ENCODE measurements at places on chromosomes 4 and X.

- DNase-seq, result no peak
Measured at GRCh38 chrX:54007682-54008081, 36.6 kb downstream of the PHF8 start.

GRCh38 chr4:25666031-25666630, 10.5 kb downstream of the SLC34A2 start:
- DNase-seq, result no peak

- DNase-seq, result no peak
Measured at GRCh38 chrX:131827935-131828334, 195.2 kb upstream of the STK26 start.

- DNase-seq, result peak; percentile 34
Measured at GRCh38 chr4:25913056-25913850, 767 bp upstream of the SMIM20 start.

DNA sequence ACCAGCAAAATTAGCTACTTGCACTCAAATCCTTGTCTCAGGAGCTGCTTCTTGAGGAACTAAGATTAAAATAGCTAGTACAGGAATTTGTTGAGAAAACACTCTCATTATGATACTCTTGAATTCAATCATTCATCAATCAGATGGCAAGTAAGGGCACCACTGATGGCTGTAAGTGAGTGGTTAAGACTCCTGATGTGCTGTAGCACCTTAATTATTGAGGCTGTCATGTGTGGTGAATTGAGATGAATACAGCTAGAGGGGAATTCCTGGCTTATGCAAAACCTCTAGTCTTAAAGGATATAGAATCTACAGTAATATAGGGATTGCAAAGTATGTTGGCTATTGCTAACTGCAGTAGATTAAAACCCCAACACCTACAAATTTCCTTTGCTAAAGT, 509.1 kb downstream of the IQCM start:
- DNase-seq, result no peak

- DNase-seq, result no peak
Measured at GRCh38 chr4:20042769-20043168, 208.9 kb upstream of the SLIT2 start.

GRCh38 chrX:33855251-33855650, 276.9 kb downstream of the FAM47A start:
- DNase-seq, result no peak

GRCh38 chrX:96987228-96987627, 103.5 kb downstream of the RPA4 start:
- no peak for DNase-seq

- no peak for DNase-seq
Measured at GRCh38 chr4:83082777-83083176, 31.8 kb downstream of the PLAC8 start.

GRCh38 chr4:154485127-154485773, 6.3 kb downstream of the DCHS2 start:
- DNase-seq, result no peak

DNA sequence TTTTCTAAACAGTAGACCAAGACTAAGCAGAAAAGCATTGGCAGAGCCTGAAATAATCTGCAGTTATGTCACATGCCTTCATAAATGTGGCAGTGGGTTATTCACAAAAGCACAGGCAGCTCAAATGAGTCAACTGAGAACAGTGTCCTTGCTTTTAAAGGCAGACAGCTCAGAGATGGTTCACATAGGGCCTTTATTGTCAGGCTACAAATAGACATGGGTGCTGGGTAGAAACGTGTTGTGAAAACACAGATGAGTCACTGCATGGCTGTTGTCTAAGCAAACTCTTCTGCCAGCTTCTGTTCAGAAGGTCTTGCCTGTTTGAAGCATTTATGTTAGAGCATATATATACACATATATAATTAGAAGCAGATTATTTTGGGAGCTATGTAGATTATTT, 118.0 kb downstream of the SLC4A4 start:
- peak; percentile 67 for DNase-seq

GRCh38 chrX:119071381-119071780, 1.4 kb upstream of the CT47C1 start:
- no peak for DNase-seq

DNA sequence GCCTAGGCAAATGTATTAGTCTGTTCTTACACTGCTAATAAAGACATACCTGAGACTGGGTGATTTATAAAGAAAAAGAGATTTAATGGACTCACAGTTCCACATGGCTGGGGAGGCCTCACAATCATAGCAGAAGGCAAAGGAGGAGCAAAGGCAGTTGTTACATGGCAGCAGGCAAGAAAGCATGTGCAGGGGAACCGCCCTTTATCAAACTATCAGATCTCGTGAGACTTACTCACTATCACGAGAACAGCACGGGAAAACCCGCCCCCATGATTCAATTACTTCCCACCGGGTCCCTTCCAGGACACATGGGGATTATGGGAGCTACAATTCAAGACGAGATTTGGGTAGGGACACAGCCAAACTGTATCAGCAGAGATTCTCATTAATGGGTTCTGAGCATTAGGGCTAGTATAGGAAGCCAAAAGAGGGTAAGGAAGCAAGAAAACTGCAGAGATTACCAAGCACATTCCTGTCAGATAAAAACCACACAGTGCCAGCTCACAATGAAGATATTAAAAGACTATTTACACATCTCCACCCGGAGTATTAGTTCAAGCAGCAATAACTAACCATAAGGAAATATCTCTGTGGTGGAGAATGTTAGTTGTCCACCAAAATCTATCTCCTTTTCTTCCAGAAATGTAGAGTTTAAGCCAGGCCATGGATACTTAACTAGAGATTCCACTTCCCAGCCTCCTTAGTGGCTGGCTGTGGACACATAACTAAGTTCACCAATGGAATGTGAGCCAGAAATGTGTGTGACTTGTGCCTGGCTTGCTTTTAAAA, 61.2 kb upstream of the HOPX start:
- DNase-seq, result peak; percentile 26

DNA sequence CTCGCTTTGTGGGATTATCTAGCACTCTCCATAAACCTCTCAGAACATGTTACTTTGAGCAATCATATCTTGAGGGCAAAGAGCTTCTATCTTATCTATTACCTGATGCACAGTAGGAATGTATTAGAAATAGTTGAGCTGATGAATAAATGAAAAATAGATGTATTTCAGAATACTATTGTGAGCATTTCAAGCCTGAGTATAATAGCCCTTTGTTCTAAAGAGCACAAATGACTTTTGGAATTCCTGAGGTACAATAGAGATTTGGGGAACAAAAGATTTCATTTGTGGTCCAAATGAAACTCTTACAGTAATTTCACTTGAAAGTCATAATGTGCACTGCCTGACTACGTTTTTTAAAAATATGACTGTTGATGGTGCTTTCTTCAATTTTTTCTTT, 159.5 kb downstream of the UGT8 start:
- DNase-seq, result no peak

- peak; percentile 6 for DNase-seq
Measured at GRCh38 chr4:132123870-132124623, 1025.0 kb upstream of the PCDH10 start.

GRCh38 chr4:121726642-121727268, 30.0 kb upstream of the ANXA5 start:
- DNase-seq, result peak; percentile 37

DNA sequence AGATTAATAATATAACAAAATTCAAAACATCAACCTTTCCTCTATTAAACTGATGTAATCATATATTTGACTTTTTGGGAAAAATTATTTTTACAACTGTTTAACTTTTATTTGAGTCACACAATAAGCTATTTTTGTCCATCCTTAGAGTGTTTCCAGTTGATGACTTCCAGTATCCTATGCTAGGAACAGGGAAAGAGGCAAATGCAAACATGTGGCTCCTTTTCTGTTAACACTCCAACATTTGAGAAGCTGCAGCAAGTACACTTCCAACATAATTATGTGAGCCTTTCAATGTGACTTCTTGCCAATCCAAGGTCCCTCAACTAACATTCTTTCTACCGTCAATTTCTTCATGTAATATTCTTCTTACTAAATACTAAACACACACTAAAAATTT, 117.7 kb downstream of the PPA2 start:
- DNase-seq, result no peak

DNA sequence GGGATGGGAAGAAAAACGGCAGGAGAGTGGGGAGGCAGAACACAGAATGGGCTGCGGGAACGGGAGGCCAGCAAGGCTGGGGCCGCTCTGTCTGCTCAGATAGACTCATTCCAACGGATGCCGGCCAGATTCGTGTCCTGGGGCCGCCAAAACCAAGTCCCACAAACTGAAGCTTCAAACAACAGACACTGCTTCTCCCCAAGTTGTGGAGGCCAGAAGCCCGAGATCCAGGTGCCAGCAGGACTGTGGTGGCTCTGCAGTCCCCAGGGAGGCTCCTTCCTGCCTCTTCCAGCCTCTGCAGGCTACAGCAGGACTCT, 100.6 kb downstream of the ADRA2C start:
- no peak for DNase-seq

GRCh38 chr4:70651864-70652506, 14.3 kb downstream of the JCHAIN start:
- peak; percentile 55 for DNase-seq

- DNase-seq, result no peak
Measured at GRCh38 chr4:159252491-159252890, 149.6 kb downstream of the RAPGEF2 start.

DNA sequence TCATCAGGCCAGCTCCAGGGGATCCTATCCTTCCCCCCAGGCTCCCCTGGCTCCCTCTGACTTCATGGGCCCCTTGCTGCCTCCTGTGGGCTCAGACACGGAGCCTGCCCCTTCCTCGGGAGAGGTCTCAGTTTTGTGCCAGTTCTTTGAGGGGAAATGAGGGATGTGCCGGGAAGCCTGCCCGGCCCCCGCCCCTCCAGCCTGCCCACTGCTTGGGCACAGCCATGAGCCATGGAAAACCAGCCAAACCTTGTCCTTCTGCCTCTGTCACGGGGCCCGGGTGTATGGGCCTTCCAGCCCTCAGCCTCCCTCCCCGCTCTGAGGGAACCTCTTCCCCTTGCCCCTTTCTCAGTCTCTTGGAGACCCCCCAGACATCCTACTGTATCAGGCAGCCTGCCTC, 6.8 kb downstream of the BGN start:
- DNase-seq, result no peak

GRCh38 chr4:179272282-179272681, 1830.0 kb upstream of the AGA start:
- no peak for DNase-seq

GRCh38 chrX:123740536-123740935, 7.7 kb upstream of the THOC2 start:
- DNase-seq, result no peak

DNA sequence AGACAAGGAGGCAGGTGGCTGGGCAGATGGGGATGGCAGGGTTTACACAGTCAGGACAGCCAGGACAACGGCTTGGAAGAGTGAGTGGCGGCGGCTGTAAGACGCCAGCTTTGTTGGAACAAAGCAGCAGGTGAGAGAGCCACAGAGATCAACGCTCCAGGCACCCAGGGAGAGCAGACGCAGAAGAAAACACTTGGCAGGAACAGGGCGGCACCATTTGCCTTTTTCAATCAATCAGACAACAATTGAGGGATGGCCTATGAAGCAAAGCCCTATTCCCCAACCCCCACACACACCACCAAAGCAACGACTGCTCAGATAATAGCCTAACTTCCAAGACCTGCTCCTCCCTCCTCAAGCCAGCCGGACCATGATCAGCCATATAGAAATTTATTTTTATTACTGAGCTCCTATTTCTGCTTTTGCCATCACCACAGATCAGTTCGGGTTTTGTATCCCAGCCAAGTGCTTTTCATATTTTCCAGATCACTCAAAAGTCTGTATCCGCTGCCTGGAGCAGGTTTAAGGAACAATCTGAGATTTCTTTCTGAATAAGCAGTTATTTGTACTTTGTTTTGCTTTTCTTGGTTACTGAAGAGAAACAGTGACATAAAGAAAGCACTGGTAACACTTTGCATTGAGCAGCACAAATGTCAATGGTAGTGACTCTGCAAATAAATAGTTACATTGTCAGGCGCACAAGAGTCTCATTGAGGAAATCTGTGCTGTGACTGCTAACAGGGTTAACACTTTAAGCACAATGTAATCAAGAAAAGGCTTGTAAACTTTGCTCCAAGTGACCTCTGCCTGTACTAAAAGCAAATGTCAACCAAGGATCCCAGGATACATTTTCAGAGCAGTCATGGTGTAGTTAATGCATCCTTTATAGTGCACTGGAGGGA, 81.8 kb upstream of the RBPJ start:
- peak; percentile 31 for DNase-seq

- peak; percentile 14 for DNase-seq
Measured at GRCh38 chrX:4547213-4547836, 833.9 kb upstream of the PRKX start.

- DNase-seq, result no peak
Measured at GRCh38 chr4:153110739-153111138, 93.5 kb upstream of the TRIM2 start.

GRCh38 chr4:178598672-178599071, 1156.4 kb upstream of the AGA start:
- no peak for DNase-seq

- DNase-seq, result no peak
Measured at GRCh38 chr4:94550352-94550751, 98.6 kb downstream of the PDLIM5 start.

DNA sequence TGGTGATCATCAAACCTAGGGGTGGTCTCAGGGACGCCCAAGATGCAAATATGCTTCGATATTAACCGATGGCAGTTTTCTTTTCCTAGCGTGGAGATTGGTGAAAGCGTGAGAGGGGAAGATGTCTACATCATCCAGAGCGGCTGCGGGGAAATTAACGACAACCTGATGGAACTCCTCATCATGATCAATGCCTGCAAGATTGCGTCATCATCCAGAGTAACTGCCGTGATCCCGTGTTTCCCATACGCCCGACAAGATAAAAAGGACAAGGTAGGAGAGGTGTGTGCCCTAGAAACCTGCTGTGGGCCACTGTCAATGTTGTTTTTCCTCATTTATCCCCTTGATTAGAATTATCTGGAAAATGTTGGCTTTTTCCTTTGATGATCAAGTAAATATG, 7.9 kb downstream of the PRPS2 start:
- no peak for DNase-seq

- DNase-seq, result no peak
Measured at GRCh38 chr4:6349896-6350603, 80.4 kb downstream of the WFS1 start.

DNA sequence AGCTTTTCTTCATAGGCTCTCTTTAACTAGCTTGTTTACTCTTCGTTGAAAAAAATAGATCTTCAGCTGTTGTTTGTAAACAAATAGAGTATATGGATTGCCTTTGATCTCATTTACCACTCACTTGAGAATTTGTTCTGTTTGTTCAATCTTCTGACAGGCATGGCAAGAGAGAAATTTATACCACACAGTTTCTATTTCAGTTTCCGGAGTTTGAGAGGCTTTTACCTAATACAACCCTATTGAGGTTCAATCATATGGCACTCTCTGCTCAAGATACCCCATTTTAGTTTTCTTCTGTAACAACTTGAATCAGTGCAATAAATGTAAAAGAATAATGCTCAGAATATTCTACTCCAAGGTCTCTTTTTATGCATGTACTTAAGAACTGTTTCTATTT, 148.0 kb downstream of the EMCN start:
- no peak for DNase-seq

GRCh38 chr4:3822230-3822947, 56.2 kb downstream of the ADRA2C start:
- DNase-seq, result no peak
